K562 (cell line): ENCODE measurements at places on chromosomes 3 and 15.

DNA sequence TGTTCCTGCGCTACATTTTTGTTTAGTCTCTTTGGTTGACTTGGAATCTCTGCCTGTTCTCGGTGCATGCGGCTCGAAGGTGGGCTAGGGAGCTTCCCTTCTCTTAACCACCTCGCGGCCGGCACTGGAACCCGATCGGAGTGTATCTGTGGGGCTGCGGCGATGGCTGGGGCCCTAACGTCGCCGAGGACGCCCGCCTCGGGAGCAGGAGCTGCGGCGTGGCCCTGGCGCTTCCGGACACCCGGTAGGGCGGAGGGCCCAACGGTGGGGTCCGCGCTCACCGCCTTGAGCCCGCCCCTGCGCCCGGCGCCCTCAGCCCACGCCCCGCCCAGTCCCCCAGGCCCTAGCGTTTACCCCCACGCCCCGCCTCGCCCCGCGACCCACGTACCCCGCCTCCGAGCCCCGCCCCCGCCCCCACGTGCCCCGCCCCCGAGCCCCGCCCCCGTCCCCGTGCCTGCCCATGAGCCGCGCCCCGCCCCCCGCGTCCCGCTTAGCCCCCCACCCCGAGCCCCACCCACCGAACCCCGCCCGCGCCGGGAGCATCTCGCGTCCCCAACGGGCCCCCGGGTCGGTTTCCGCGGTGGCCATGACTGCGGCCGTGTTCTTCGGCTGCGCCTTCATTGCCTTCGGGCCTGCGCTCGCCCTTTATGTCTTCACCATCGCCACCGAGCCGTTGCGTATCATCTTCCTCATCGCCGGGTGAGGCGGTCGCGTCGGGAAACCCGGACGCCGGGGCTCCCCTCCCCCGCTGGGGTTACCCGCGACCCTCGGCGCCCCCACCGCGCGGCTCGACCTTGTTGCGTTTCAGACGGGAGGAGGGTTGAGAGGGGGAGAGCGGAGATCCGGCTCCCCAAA, at the start of gene APH1B:
Gene APH1B (plus strand): TSS at position 568 of the 855 bp plus-strand sequence. CDS start 19 bp downstream, at position 587.
- peak; percentile 89 for DNase-seq

DNA sequence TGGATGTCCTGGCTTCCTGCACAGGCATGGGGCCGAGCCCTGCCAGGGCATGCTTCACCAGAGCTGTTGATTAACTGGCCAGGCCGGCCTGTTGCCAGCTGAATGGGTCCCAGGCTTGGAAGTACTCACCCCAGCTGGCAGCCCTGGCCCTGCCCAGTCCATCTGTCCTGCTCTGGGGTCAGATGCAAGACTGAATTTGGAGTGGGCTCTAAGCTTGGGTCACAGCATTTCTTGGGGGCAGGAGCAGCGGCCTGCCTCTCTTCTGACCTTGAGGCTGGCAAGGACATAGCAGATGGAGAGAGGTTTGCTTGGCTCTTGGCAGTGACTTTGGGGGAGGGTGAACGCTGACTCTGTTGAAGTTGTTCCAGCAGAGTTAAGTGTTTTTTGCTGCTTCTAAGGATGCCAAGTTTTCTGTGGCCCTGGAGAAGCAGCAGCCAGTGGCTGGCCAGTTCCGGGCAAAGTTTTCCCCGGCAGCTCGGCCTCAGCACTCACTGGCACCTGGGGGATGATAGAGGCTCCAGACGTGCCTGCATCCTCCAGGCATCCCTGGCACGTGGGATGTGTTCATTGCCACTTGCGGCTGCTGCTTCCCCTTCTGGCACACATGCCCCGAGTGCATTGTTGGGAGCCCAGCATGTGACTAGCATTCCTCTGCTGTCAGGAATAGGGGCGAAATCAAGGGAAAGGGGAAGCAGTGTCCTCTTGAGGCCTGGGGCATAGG, 22.9 kb downstream of the PDIA5 start:
- no peak for DNase-seq

DNA sequence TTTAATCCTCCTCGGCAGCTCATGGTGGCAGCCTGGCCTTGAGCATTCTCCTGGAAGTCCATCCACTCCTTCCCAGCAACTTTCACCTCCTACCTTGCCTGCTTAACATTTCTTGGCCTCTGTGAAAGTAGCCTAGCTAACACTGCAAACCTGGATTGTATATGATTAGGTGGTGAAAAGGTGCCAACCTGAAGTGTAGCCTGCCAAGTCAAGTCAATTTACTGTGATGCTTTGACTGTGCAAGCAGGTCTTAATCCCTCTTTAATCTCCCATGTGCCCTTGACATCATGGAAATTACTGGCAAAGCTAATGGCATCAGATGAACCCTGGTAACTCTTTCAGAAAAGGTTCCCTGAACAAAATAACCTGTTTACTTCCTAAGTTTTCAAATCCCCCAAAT, 169.7 kb upstream of the NR2F2 start:
- DNase-seq, result no peak

- DNase-seq, result no peak
These were observed 61.0 kb downstream of the LRIG1 start for GRCh38 chr3:66439666-66440344.

- DNase-seq, result no peak
These were observed 355.0 kb upstream of the SEMA6D start for GRCh38 chr15:47362118-47362905.

- DNase-seq, result no peak
These were observed 928.1 kb downstream of the ROBO1 start for GRCh38 chr3:78839693-78840092.

DNA sequence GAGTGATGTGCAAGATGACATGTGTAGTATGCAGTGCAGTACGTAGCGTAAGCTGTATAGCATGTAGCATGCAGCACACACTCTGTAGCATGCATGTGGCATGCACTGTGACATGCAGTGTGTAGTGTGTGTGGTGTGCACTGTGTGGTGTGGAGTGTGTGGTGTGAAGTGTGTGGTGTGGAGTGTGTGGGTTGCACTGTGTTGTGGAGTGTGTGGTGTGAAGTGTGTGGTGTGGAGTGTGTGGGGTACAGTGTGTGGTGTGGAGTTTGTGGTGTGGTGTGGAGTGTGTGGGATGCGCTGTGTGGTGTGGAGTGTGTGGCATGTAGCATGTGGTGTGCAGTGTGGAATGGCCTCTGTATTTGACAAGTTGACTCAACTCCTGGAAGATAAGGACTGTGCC, 39.2 kb downstream of the ROPN1B start:
- DNase-seq, result no peak

- no peak for DNase-seq
These were observed 28.4 kb upstream of the ARL8B start for GRCh38 chr3:5093731-5094130.

DNA sequence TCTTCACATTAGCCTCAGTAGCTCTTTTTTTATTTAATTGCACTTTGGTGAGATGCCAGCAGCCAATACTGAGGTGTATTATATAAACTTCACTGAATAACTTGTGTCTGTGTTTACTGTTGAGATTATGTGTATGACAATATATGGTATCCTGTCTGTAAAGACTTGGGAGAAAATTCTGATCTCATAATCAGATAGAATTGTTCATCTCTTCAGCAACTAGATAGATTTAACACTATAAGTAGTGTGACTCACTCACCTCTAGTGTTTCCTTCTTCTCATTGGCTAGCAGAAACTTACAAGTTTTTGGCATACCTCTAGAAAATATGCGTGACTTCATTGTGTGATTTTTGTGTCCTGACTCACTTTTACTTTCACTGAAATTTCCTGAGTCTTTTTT, 67.6 kb upstream of the TGFBR2 start:
- DNase-seq, result no peak

DNA sequence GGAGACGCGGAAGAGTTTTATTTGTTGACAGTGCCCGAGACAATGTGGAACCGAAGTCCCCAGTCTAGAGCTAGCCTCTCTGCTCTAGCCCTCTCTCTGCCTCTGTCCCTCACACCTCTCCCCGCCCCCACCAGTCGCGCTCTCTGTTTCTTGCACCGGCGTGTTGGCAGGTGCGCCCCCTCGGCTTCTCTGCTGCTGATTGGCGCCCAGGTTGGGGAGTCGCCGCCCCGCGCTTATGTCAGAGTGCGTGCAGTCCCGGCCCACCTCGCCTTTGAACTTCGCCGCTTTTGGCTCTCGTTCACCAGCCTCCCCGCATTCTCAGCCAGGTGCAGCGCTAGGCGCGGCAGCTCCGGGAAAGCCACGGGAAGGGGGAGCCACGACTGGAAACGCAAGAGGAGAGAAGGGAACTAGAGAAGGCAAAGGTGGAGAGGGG, at the start of gene SOX14:
Gene SOX14 (plus strand): TSS at position 315 of the 433 bp plus-strand sequence. CDS start 470 bp downstream, outside the sequence.
- no peak for DNase-seq

DNA sequence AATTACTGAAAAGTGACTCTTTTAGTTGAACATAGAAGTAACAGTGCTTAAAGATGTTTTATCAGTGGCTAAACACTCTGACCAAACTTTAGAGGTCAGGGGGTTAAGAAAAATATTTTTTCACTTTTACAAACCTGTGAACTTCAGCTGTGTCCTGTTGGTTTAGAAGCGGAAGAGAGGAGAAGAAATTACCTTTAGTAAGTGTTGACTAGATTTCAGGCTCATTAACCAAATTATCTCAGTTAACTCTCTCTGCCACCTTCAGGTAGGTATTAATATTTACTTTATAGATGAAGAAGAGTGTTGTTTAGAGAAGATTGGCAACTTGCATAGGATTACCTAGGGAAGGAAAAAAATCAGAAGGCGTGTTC, 151.9 kb upstream of the CMC1 start:
- DNase-seq, result no peak

DNA sequence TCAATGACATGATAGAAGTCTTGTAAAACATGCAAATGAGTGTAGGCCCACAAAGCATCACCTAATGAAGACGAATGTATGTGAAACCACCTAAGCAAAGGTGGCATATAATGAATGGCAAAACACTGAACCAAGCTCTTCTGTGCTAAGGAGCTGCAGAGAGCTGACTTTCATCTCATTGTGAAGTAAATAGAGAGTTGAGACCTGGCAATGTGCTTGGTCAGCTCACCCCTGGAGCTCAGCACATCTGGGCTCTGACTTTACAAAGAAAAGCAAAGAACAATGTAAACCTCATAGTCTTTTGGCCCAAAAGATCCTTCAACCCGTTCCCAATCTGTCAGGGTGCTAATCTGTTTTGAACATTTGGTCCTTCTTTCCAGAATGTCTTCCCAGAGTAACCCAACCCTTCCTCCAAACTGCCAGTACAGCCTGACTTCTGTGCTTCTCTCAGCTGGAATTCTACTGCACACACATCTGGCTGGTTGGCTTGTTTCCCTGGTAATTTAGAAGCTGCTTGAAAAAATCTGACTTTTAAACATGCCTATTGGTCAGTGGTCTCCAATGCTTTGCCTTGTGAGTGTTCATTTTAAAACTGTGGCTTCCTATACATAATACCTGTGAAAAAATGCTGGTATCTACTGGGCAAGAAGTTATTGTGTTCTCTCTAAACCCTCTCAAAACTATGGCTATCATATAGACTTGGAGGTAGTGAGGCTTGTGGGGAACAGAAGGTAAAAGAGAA, 101.7 kb downstream of the CD200R1L start:
- DNase-seq, result no peak

GRCh38 chr3:115859002-115859807, 235.9 kb downstream of the GAP43 start:
- DNase-seq, result no peak

- peak; percentile 40 for DNase-seq
These were observed 440 bp downstream of the DCBLD2 start for GRCh38 chr3:98901119-98901391.

DNA sequence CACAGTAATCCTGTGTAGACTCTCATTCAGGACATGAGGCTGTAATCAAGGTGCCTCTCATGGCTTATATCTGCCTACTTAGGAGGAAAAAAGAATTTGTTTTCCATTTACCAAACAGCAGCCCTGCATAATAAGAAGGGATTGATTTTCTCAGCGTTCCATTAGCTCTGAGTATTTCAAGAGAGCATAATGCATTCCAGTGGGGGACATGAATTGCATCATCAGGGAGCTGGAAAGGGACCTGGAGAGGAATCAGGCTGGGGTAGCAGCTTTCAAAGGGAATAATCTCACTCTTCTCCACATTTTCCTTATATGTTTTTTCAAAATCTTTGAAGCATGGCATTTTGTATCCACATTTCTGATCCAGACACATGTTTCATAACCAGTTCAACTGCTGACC, 150.6 kb upstream of the ANKRD28 start:
- DNase-seq, result no peak

DNA sequence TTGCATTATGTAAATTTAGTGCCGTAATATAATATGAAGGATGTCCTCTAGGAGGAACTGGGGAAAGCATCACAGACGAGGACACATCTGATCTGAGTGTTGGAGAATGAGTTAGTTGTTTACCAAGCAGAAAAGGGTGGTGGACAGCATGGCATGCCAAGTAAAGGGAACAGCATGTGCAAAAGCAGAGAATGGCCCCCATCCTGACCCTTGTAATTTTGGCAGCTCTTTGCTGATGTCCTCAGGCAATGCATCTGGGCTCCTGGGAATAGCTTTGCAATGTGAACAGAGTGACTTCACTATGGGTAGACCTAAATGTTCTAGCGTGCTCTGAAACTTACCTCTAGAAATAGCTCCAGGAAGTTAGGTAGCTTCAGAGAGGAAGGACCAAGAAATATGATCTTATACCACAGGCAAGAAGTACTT, 263.3 kb downstream of the LPP start:
- no peak for DNase-seq

DNA sequence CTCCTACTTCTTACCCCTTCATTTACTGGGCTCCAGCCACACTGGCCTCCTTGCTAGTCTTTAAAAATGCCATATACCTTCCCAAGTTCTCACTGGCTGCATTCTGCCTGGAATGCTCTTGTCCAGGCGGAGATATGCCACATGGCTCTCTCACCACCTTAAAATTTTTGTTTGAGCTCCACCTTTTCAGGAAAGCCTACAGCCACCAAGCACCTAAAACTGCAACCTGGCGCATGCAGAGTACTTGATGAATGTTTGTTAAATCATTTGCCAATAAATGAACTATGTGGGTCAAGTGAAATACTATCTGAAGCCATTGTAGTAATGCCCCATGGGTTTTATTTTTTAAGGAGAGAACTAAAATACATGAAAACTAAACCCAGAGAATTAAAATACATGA, 54.3 kb downstream of the GLB1 start:
- no peak for DNase-seq

- DNase-seq, result no peak
These were observed 16.3 kb downstream of the CSPG4 start for GRCh38 chr15:75696311-75696720.

GRCh38 chr15:92809880-92810361, 90.2 kb upstream of the CHD2 start:
- DNase-seq, result no peak

DNA sequence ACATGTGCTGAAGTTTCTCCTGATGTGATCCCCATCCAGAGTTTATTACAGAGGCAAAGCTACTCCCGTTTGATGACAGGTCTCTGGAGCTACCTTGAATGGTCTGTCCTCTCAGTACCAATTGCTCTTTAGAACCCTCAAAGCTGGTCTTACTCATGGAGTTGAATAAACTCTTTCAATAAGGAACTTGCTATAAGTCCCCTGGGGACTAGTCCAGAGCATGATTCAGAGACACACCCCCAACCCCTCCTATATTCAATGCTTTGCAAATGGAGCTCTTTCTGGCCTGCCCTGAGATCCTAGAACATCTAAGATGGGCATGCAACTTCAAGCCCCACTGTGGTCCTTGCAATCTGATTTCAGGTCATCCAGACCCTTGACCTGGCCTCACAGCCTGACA, 23.9 kb upstream of the TPM1 start:
- no peak for DNase-seq

- DNase-seq, result no peak
These were observed 312.5 kb upstream of the CTNNB1 start for GRCh38 chr3:40886660-40887425.
